ENCODE measurements at places on chromosomes 12 and 14.

DNA sequence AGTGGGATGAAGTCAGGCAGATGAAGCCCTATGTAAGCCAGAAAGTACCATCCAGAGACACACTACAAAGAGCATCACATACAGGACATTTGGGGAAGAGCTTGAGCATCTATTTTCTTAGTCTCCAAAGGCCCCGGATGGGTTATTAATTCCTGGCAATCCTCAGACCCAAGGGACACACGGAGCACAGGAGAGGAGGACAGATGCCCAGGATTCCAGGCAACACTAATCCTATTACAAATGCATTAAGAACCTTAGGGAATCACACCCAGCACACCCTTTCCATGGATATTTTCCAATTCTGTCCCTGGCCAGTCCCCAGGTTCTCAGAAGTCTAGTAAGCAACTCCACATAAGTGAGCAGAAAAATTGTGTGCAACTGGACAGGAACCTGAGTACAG is 65.9 kb downstream of the CMKLR1 start:
- no peak for DNase-seq
- H3K4me1 ChIP-seq: no peaks in the 10 kb centered on the region
- no peak overlapping the region for H3K4me3 ChIP-seq
- H3K27ac ChIP-seq: no peak overlapping the region
- H3K36me3 ChIP-seq: no peaks in the 10 kb centered on the region
- H3K27me3 ChIP-seq: no peaks in the 10 kb centered on the region

DNA sequence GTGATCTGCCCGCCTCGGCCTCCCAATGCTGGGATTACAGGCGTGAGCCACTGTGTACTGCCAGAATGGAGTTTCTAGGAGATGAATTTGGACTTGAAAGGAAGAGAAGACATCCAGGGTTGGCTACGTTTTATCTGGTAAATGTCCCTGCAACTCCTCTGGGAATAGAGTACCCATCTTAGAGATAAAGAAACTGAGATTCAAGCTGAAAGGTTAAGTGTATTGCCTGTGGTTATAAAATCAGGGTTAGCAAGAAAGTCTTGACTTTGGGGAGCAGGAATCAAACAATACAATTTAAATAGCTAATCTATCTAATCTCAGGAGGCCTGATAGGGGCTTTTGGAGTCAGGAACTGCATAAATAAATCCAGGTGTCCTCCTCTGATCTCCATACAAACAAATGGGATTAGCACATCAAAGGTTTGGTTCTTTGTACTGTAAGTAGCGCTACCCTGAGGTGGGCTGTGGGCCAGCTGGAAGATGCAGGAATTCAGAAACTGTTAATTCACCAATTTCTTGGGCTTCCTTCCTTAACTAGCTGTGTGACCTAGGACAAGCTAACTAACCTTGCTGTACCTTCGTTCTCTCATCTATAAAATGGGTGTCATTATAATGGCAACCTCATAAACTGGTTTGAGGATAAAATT is 45.1 kb downstream of the TBX3 start:
- no peak overlapping the region for H3K27ac ChIP-seq
- H3K4me1 ChIP-seq: no peaks in the 10 kb centered on the region
- no peak overlapping the region for H3K4me3 ChIP-seq
- no peaks in the 10 kb centered on the region for H3K27me3 ChIP-seq

DNA sequence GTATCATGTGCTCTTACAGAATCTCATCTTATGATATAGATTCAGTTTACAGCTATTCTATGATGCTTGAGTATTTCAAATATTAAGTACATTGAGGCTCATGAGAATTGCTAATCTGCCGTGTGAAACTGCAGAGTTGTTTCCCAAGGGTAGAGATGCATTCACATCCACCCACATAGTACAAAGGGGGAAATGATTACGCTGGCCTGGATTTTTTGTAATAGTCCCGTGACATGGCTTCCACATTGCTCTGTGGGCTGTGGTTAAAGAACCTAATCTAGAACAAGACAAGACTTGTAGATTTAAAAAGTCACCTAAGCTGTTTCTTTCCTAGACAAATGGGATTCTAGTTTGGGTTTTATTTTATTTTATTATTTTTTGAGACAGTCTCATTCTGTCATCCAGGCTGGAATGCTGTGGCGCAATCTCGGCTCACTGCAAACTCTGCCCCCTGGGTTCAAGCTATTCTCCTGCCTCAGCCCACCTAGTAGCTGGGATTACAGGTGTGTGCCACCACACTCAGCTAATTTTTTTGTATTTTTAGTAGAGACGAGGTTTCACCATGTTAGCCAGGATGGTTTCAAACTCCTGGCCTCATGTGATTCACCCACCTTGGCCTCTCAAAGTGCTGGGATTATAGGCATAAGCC is 13.0 kb upstream of the RIOX1 start:
- H3K4me3 ChIP-seq: no peak overlapping the region
- H3K27me3 ChIP-seq: no peaks in the 10 kb centered on the region
- H3K27ac ChIP-seq: no peak overlapping the region
- DNase-seq: no peak

DNA sequence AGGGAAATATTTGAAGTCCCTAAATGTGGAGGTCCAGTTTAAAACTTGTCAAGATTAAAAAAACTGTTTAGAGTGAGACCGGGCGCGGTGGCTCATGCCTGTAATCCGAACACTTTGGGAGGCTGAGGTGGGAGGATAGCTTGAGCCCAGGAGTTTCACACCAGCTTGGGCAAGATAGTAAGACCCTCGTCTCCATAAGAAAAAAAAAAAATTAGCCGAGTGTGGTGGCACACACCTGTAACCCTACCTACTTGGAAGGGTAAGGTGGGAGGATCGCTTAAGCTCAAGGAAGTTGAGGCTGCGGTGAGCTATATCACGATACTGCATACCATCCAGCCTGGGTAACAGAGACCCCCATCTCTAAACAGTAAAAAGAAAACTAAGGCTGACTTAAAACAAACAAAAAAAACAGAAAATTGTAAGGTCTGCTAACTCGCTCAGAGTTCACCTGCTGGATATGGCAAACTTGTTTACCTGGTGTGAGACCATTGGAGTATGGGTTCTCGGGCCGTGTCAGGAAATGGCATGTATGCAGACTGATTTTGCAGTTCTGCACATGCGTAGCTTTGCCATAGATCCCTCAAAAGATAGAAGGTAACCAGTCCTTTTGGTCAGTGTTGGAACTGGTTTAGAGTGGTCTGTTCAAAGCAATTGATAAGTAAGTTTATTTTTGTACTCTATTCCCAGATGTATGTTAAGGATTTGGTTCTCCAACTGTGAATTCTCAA is 2.1 kb downstream of the RNF10 start:
- peak overlapping the region; percentile 86 for H3K27ac ChIP-seq
- no peaks in the 10 kb centered on the region for H3K36me3 ChIP-seq
- no peaks in the 10 kb centered on the region for H3K27me3 ChIP-seq
- DNase-seq: no peak

DNA sequence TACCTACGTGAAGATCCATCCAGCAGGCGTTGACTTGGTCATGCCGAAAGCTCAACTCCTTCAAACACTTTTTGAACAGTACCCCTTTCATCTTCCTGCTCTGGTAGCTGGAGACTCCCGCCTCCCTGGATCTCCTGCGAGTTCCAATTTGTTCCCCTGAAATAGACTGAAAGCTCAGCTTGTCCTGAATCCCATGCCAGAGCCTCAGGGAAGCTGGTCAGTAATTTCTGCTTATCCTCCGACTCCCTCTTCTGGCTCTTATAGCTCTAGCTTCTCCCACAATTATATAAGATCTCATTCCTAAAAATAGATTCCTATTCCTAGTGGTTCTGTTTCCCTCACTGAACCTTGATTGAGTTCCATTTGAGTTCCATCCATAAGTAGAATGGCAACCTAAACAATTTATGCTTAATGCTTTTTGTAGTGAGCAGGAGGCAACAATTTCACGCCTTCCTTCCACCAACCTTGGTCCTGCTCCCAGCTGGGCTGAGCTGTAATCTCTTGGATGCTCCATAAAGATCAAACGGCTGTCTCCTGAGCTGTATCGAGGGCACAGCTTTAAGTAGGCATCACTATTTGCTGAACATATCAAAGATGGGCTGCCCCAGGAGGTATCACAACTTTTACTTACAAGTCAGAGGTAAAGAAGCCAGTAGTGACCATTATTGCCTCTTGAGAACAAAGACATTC is 8.0 kb upstream of the TMEM132C start:
- H3K4me1 ChIP-seq: no peaks in the 10 kb centered on the region
- H3K4me3 ChIP-seq: no peak overlapping the region
- no peaks in the 10 kb centered on the region for H3K27me3 ChIP-seq
- DNase-seq: no peak
- H3K27ac ChIP-seq: no peak overlapping the region

GRCh38 chr12:102080842-102081241 is 19.1 kb upstream of the WASHC3 start:
- no peak overlapping the region for H3K4me3 ChIP-seq
- H3K27ac ChIP-seq: no peak overlapping the region
- DNase-seq: no peak
- no peaks in the 10 kb centered on the region for H3K27me3 ChIP-seq
- H3K4me1 ChIP-seq: no peaks in the 10 kb centered on the region

- peaks cover 14% of the 10 kb centered on the region for H3K4me1 ChIP-seq
- peak within 1 kb of the TSS; percentile 78 for H3K4me3 ChIP-seq
- no peaks in the 10 kb centered on the region for H3K27me3 ChIP-seq
- peak; percentile 75 for DNase-seq
- peak within 1 kb of the TSS; percentile 91 for H3K27ac ChIP-seq
- H3K36me3 ChIP-seq: no peaks in the 10 kb centered on the region
Measured at GRCh38 chr12:57430931-57431566, at the start of gene R3HDM2. Gene R3HDM2 (minus strand): TSS chr12:57431043. CDS start chr12:57310428, 120,615 bp downstream.

- peak within 1 kb of the TSS; percentile 67 for H3K27ac ChIP-seq
- H3K27me3 ChIP-seq: no peaks in the 10 kb centered on the region
- H3K4me3 ChIP-seq: peak within 1 kb of the TSS; percentile 90
- H3K36me3 ChIP-seq: peaks cover 4% of the 10 kb centered on the region
- DNase-seq: peak; percentile 40
Measured at GRCh38 chr12:113334786-113335539, at the start of gene SLC8B1. Gene SLC8B1 (minus strand): TSS chr12:113335109. CDS start chr12:113332878, 2,231 bp downstream.

Measured in thoracic aorta (tissue), 2 donors.